EH (cell line): ENCODE measurements at places on chromosomes 11 and 22.

DNA sequence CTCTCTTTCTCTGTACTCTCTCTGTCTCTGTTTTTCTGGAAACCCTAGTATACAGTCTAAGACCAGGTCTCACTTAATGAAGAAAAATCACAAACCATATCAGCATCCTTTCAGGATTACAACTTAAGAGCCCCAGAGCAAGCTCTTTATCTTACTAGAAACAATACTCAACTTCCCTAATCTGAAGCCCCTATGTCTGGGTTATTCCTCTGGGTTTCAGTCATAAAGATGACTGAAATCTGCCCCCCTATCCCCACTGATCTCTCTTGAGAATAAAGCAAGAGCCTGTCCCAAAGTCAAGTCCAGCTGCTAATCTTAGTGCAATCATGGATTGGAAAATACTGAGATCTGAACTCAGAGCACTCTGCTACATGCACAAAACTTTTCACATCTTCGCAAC, 53.9 kb upstream of the PICALM start:
- no peak for DNase-seq

DNA sequence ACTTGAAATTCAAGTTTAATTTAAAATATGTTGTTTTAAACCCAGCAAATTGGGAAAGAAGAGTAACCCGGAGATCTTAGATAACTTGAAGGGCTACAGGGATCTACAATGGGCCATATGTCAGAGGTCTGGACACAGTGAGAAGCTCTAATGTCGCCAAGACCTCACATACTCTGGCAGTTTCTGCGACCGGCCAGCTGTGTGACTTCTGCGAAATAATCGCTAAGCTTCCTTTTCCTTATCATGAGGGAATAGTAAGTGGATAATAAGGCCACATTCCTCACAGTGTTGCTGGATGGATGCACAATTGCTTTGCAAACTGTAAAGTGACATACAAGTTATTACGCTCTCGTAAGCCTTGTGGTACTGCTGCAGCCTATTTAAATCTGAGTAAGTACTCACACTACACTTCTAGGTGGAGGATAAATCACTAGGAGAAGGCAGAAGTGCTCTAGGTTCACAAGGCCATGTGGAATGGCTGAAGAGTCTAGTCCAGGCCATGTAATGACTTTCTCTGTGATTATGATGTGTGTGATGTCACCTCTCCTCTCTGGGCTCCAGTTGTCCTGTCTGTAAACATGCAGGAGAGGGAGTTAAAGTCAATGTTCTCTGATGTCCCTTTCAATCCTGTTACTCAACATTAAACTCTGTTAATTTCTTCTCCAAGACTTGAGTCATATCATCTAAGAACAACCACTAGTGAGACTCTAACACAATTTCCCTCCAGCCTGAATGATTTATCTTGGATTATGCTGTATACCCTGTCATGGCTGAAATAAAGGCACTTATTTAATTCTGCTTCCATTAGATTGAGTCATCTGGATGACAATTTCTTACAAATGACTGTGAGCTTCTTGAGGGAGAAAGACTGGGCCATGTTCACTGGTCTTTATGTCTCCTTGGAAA, 192.6 kb upstream of the NARS2 start:
- DNase-seq = no peak

DNA sequence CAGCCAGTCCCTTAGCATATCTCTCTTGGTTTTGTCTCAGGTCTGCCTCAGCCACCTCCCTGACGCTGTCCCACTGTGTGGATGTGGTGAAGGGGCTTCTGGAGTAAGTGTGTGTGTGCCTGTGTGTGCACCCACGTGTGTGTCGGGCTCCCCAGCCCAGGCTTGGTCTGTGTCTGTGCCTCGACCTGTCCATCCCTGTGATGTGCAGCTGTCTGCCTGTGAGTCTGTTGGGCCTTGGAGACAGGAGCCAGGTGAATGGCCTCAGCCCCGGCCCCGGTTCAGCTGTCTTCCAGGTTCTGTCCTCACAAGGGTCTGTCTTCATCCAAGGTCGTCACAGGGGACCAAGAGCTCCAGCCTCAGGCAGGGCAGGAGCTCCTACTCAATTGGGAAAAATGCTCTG, 9.8 kb downstream of the ATG16L2 start:
- no peak for DNase-seq

DNA sequence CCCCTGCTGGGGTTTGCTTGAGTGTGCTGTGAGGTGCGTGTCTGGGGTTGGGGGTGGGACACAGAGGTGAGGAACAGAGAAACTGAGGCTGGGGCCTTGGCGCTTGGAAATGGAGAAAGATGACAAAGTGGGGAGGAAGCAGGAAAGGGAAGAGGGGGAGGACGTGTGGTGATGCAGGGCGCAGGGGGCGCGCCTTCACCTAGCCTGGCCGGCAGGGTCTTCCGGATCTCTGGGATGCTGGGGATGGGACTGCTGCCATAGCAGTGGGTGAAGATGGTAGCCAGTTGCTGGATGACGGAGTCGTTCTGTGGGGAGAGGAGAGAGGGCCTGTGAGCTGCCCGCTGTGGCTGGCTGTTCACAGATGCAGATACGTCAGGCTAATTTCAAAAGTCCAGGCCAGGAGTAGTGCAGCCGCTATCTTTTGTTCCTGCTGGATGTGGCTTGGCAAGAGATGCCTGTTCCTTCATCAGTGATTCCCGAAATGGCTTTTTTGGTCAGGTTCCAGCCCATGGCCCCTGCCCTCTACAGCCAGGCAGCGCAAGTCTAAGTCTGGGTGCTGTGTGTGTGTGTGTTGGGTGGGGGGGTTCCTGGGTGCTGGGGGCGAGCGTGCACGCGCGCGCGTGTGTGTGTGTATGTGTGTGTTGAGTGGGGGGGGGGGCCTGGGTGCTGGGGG, 54.8 kb downstream of the NAT10 start:
- no peak for DNase-seq

- DNase-seq = no peak
Measured at GRCh38 chr11:75548595-75549272, 13.3 kb upstream of the SERPINH1 start.

DNA sequence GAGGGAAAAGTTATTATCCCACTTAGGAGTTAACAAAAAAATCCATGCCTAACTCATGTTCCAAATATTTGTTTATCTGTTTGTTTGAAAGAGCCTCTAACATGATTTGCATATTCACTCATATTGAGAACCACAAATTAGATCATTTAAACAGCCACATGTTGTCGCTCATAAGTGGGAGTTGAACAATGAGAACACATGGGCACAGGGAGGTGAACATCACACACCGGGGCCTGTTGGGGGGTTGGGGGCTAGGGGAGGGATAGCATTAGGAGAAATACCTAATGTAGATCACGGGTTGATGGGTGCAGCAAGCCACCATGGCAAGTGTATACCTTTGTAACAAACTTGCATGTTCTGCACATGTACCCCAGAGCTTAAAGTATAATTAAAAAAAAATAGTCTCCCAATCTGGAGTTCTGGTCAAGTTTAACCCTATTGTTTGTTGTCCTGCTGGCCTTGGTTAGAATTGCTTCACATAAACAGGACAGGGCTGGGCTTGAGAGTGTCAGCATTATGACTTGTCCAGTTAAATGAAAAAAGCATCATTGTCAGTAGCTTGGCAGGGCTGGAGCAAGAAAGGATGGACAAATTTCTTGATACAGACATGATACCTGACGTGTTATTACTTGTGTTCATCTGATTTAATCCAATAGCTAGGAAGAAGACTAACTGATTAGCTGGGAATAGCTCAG, 57.8 kb upstream of the PSMA1 start:
- no peak for DNase-seq

GRCh38 chr11:77515483-77515882, 41.6 kb upstream of the PAK1 start:
- DNase-seq = no peak

DNA sequence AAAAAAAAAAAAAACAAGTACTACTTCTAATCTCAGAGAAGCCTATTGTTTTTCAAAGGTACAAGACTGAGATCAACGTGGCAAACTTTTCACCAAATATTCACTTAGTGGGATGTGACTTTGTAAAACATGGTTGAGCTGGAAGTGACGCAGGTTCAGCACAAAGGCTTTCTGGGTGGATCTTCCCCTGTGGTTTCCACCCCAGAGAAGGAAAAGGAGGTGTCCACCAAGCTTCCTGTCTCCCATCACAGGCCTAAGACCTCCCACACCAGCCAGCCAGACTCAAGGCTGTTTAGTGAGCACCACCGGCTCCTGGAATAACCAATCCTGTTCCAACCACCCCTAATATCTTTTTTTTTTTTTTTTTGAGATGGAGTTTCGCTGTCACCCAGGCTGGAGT, 5.7 kb downstream of the TMEM184B start:
- DNase-seq = peak; percentile 67

DNA sequence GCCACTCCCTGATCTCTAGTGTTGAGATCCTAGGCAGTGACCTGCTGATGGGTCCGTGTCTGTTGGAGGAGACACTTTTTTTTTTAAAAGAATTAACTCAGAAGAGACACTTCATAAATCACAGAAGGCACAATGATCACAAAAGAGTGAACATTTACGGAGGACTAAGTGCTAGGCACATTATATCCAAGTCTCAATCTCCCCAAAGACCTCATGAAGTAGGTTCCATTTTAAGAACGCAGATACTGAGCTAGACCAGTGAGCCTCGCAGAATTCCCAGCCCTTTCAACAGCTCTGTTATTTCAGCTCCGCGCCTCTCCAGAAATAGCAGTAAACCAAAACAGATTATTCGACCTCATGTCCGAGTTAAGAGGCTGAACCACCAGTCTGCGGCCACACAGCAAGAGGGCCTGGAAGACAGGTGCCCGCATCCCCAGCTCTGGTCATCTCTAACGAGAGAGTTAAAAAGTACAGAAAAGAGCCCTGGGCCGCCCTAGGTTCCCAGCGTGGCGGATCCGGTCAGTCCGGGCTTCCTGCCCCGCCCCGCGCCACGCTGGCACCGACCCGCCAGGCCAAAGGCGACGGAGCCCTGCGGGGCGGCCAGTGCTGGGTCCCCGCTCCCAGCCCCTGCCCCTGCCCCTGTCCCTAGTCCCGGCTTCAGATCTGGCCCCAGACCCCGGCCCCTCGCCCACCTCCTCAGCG, 612 bp downstream of the XBP1 start:
- peak; percentile 76 for DNase-seq

DNA sequence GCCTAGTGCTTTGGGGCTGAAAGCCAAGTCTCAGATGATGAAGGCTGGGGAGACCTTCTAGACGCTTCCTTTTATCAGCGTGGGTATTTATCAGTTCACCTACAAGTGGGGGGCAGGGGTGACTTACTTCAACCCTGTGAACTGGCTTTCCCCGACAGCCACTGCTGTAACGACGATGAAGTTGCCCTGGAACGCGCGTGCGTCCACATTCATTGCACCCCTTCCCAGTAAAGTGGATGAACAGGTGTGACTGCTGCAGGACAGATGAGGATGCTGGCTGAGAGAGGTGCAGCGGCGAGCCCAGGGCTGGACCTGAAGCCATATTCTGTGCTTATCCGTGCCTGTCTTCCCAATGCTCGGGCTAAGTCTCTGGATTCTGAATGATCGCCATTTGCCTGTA, 1122.3 kb downstream of the TBC1D22A start:
- DNase-seq = no peak

DNA sequence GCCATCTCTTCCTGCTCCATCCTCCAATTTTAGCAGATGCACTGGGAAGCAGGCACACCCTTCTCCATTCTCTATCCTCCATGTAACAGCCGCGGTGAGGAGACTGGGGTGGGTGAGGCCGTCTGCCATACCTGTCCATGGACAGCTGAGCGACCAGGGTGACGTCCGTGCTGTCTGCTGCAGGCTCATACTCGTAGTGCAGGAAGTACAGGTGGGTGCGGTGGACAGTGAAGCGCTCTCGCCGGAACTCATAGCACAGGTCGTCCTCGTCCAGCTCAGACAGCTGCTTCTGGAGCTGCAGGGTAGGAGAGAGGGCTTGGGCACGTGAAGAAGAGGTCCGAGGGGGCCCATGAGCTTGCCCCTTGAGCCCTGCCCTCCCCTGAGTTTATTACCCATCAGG, 257.8 kb upstream of the SYN3 start:
- DNase-seq = no peak

DNA sequence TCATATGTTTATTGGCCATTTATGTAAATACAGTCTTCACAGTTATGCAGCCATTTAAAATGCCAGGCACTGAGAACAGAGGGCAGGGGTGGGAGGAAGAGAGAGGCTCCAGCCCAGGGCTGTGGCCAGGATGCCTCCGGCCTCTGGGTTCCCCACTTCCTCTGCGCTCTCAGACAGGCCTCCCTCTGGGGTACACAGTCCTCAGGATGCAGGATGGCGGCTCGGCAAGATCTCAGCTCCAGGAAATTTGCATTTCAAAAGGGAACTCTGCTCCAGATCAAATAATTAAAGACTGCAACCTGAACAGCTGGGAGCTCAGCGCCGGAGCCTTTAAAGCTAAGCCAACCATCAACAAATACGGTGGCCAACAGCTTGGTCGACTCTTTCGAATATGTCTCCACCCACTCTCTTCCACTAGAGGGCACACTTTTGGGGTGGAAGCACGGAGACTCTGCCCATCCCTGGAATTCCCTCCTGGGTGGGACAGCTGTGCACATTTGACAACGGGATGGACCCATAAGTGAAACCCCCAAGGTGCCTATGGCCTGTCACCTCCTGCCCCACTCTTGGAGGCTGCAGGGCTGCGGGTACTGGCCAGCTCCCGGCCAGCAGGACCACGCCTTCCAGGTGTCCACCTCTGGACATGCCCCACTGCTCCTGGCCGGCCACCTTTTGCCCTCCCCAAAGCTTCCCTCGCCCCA, 1044.7 kb downstream of the BRD1 start:
- DNase-seq = no peak

GRCh38 chr11:65615950-65616574, 486 bp downstream of the PCNX3 start:
- DNase-seq = peak; percentile 39
